Mesenchymal stem cell (in vitro differentiated cells and primary cell): ENCODE measurements at places on chromosomes 16 and 17.

GRCh38 chr16:62913333-62913732 lies 877.1 kb upstream of the CDH8 start:
- DNase-seq: peak; percentile 6

DNA sequence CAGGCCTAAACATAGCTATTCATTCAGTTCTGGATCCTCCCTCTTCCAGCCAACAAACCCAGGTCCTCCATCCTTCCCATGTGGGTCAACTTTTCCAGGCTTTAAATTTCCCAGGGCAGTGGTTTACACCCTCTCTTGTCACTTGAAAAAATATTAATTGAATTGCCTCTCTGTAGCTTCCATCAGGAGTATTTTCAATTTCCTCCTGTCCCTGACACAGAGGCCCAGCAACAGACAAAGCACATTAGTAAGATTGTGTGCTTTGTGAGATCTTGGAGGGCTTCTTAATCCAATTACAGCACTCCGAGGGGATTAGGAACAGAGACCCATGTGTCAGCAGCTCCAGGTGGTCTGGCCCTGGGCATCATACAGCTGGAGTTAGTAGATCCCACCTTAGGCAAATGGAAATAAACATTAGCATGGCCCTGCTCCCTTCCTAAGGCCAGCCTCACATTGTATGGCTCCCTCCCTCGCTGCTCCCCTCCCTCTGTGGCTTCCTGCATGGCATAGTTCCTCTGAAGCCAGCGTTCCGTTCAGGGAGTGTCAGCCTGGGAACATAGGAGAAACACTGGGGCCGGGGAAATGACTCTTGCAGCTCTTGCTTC lies 132.7 kb upstream of the HSBP1 start:
- DNase-seq: no peak

DNA sequence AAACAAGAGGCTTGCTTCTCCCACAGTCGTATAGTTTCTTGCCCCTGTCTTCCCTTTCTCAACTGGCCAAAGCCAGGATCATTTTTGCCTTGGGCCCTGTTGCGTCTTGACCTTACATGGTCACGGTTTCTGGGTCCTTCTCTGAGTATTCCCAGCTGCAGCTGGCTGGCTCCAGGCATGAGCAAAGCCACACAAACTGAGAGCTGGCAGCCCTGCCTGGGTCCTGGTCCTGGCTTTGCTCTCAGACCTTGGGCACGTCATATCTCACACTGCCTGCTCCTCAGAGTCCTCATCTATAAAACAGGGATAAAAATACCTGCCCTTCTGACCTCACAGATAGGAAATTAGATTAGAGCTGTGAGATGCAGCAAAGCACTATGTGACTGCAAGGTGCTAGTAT lies 277.6 kb downstream of the CBLN1 start:
- no peak for DNase-seq

- no peak for DNase-seq
These were observed 120.6 kb downstream of the COPRS start for GRCh38 chr17:31738488-31738887.

DNA sequence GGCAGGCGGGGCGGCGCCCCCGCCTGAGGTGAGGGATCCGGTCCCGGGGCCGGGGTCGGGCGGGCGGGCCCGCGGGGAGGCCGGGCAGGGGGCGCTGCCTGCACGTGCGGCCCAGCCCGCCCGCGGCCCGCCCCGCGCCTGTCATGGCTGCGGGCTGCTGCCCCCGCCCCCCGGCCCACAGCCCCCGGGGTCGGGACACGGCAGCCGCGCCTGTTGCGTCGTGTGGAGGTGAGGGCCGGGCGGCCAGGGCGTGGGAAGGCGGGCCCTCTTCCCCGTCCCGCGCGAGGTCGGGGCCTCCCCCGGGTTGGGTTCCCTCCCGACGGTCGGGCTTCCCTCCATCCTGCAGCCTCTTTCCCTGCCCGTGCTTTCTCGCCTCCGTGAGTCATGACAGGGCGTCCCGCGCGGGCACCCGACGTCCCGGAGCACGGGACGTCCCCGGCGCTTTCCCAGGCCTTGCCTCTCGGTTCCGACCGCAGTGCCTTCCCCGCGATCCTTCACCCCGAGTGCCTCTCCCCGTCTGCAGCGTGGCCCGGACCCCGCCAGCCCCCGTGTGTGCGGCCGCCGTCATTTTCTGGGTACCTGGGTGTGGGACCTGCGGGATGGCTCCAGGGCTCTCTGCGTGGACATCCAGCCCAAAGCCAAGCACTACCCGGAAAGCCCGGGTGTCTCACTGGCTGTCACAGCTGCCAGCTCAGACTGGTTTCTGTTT lies 76.7 kb downstream of the CHD9 start:
- peak; percentile 75 for DNase-seq

- DNase-seq: no peak
These were observed 65.0 kb downstream of the CRISPLD2 start for GRCh38 chr16:84884596-84885341.

DNA sequence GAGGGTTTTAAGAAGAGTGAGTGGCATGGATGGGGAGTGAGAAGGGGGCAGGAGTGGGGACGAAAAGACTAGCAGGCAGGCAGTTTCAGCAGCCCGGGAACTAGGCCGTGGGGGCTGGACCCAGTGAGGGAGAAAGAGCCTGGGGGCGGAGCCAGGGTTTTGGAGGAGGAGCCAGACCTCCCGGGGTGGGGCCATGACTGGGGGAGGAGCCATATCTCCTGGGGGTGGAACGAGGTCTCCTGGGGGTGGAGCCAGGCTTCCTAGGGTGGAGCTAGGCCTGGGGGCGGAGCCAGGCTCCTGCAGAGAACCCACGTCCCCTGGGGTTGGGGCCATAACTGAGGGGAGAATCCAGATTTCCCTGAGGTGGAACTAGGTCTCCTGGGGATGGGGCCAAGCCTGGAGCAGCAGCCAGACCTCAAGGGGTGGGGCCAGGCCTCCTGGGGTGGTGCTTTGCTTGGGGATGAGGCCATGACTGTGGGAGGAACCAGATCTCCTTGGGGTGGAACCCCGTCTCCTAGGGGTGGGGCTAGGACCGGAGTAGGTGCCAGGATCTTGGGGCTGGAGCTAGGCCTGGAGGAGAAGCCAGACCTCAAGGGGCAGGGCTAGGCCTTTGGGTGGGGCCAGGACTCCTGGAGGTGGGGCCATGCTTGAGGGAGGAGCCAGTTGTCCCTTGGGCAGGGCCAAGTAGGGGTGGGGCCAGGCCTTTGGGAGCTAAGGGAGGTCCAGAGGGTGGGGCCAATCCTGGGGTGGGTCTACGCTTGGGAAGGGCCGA lies 41.7 kb upstream of the JPH3 start:
- DNase-seq: peak; percentile 33

DNA sequence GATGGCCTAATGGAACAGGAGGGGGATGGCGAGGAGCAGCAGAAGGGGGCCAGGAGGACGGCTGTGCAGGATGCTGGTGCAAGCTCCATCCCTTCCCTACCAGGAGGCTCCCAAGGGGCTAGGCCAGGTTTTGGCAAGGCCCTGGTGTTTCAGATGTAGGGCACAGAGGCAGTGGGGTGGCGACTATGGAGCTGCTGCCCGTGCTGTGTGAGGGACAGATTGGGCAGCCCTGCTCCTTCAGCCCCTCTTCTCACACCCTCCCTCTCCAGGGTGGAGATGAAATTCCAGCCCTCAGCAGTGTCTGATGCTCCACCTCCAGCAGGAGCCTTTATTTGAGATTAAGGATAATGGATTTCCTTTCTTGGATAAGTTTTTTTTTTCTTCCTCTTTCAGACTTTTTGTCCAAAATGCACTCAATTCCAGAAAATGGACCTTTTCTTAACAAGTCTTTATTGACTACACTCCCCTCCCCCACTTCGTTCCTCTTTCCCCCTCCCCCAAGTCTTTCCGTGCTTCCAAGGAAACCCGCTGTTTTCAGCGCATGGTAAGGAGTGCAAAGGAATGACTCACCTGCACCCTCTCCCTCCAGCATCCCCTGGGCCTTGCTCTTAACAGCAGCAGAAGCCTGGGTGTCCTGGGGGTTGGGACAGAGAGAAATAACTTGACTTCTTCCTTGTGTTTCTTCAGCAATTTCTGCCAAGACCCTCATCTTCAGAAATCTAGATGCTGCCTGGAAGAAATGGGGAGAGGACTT lies 95.2 kb downstream of the CCDC182 start:
- DNase-seq: peak; percentile 57

GRCh38 chr16:24349320-24349719 lies 93.2 kb downstream of the CACNG3 start:
- no peak for DNase-seq

DNA sequence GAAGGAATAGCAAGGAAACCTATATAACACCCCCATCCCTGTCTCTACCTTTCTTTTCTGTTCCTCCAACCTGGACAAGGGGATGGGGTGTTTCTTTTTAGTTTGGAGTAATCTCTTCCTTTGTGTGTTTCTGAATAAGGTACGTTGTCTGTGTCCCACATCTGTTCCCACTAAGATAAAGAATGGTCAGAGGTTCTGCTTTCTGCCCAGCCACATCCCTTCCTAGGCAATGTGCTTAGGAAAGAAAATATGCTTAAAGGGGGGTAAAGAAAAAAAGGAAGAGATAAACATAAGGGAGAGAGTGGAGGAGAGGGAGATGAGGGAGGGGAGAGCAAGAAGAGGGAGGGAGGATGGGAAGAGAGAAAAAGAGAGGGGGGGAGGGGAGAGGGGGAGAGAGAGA lies 35.1 kb downstream of the SLC6A2 start:
- DNase-seq: no peak

- no peak for DNase-seq
These were observed 3.4 kb downstream of the TBC1D24 start for GRCh38 chr16:2478279-2478678.

GRCh38 chr17:37614823-37615222 lies 5.6 kb upstream of the SYNRG start:
- no peak for DNase-seq

DNA sequence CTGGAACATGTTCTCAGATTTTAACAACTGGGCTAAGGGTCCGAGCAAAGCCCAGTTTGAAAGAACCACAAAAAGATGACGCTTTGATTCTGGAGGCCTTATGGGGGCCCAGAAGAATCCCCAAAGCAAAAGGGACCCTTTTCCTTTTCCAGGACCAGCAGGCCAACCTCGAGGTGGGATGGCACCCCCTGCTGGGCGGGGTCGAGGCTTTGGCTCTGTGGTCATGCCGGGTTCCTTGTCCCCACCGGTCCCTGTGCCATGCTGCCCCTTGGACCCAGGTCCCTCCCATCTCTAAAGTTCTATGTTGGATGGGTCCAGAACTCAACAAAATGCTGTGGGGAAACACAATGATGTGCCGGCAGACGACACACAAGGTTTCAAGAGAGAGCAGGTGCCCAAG lies 30.9 kb downstream of the TMEM204 start:
- no peak for DNase-seq

- no peak for DNase-seq
These were observed 16.0 kb downstream of the SLC5A10 start for GRCh38 chr17:18967916-18968315.

GRCh38 chr17:75891022-75891604 lies 5.6 kb downstream of the TRIM65 start:
- DNase-seq: no peak

DNA sequence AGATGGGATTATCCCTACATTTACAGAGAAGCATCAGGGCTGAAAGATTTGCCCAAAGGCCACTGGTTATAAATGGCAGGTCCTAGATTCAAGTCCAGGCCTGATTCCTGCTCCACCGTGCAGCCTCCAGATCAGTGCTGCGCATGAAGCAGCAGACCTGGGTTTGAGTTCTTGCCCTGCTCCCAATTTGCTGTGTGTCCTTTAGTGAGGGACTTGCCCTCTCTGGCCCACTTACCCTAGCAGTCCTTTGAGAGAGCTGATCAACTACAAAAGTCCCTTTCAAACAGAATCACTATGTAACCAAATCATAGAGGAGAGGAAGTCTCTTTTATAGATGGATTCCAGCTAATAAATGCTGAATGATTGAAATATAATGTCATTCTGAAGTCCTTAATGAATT lies 200.4 kb downstream of the RAB11FIP4 start:
- no peak for DNase-seq
